ENCODE measurements at places on chromosomes 5 and 9.

GRCh38 chr5:113338628-113339027 lies 96.2 kb downstream of the TSSK1B start:
- no peak for DNase-seq

- DNase-seq, result no peak
Measured at GRCh38 chr9:90114641-90115425, 510.0 kb downstream of the GADD45G start.

DNA sequence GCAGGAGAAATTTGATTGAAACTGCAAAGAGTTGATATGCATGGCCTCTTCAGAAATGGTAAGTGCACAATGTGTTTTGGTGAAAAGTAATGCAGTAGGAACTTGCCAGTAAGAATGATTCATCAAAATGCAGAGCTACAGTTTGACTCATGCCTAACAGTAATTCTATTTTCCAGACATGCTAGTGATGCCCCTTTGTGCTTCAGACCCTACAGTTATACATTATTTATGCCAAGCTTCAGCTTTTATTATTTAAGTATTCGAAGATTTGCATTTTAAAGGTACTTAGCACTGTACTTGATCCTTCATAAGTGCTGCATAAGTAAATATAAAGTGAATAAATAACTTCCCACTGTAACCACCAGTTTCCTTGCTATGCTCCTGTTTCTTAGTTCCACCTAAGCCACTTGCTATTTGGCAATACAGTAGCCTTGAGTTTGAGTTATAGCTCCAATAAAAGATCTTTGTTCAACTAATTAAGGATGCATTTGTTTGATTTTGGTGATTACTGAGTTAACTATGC lies 3.6 kb upstream of the SPATA31E1 start:
- no peak for DNase-seq

DNA sequence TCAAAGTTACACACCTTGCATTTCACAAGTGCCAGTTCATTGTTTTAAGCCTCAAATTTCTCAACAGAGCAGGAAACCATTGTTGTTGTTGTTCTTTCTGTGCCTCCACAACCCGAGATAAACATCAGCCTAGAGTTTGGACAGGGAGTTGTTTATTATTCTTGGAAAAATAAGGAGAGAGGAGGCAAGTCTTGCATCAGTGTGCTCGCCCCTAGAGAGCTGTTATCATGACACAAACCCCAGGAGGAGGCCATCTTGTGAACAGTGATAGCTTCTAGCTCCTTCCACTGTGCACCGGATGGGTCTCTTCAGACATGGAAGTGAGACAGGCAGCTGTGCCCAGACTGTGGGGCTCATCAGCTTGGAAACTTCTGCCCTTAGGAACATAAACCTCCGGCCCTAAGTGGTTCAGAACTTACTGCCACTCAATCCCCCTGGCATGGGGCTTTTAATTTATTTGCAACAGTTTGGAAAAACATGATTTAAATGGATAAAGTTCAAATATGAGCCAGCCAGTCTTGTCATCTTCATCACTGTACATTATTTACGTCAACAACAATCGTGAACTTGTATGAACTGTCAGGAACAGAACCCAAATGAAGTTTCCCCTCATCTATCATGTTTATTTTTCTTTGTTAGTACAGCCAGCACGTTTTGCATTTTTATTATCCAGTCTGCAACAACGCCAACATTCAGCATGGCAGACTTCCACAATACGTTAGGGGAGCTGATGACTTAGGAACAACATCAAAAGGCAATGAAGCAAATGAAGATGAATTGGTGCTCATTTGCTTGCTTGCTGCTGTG lies 181.7 kb upstream of the S1PR3 start:
- no peak for DNase-seq

GRCh38 chr5:60184606-60185005 lies 291.1 kb upstream of the PDE4D start:
- DNase-seq, result no peak

- DNase-seq, result no peak
Measured at GRCh38 chr5:125331987-125332598, 585.7 kb upstream of the ZNF608 start.

- DNase-seq, result no peak
Measured at GRCh38 chr5:76219636-76220035, 136.5 kb downstream of the SV2C start.

DNA sequence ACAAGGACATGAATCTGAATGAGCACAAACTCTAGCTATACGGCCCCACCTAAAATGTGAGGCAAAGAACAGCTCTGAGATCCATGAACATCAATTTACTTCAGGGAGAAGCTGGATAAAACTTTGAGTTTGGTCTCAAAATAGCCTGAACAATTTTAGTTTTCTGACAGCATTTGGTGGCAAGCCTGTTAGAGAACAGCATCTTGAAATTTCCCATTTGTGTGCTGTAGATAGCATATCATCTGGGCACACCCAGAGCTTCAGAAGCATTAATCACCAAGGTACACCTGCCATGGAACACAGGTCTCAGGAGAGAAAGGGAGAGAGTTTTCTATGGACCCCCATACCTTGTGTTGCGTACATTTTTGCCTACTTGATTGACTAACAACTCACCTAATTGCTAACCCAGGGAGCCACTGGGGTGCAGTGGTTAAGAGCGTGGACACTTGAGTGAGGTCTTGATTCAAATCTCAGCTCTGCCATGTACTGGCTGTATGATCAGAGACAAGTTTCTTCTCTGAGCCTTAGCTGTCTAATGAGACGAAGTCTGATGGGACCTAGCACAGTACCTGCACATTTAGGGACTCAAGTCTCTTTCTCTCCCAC lies 264.9 kb downstream of the PIK3R1 start:
- no peak for DNase-seq

DNA sequence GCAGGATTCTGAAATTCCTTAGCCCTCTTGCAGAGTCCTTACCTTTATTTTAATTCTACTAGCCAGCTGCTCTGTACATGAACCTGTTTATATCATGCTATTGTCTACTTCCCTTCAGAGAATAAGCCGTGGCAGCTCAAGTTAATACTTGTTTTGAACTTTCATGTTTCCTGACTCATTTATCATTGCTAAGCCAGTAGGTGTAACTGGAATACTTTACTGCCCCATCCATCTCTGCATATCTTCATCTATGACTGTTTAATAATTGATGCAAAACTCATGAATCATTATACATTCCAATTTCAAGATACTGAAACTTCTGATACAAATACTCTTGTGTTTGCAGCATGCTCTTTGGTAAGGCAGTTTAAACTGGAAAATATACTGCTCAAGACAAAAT lies 174.7 kb downstream of the PPP2R2B start:
- DNase-seq, result no peak

GRCh38 chr9:32501868-32502267 lies 24.1 kb downstream of the RIGI start:
- DNase-seq, result no peak

GRCh38 chr5:95081500-95081960 lies 203.4 kb downstream of the MCTP1 start:
- no peak for DNase-seq

DNA sequence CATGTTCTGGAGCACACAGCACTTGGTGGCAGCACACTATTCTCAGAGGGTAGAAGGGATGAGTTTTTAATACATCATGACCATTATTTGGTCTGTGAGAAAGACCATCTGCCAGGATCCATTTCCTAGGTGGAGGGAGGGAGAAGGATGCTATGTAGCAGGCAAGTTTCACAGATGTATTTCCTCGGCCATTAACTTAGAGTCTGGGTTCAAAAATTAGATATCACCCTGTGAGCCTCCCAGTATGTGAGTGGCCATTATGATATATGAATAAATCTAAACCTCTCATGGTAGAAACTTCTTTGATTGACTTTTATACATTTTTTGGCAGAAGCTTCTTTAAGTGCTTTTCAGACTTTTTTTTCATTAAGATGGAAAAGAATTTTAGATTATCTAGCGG lies 133.9 kb downstream of the SREK1 start:
- DNase-seq, result no peak

DNA sequence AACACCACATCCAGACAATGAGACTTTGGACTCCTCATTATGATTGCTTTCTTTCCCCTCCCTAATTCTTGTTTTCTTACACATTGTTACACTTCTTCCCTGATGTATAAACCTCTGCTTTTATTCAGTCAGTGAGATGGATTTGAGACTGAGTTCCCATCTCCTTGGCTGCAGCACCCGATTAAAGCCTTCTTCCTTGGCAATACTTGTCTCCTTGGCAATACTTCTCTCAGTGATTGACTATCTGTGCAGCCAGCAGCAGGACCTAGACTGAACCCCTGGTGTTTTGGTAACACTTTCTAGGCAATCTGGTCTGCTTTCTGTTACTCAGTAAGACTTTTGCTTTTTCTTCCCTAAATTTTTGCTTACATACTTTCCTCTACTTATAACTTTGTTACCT lies 492.8 kb upstream of the SMC2 start:
- DNase-seq, result no peak

GRCh38 chr5:177233206-177233605 lies 70.3 kb downstream of the RAB24 start:
- DNase-seq, result no peak

DNA sequence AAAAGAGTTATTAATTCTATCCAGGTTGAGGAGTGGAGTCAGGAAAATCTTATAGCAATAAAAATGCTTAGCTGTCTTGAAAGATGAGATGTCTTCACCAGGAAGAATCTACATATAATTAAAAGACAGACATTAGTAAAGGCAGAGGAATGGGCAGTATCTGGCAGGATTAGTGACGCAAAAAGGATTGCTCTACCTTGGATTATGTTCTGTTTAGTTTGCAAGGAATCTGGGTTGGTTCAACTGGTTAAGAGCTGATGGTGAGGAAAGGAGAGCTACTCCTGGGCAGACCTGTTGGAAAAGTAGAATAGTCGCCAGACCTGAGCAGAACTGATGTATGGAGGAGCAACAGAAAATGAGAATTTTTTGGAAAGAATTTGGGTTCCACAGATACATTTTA lies 318.5 kb downstream of the ADGRV1 start:
- DNase-seq, result no peak

DNA sequence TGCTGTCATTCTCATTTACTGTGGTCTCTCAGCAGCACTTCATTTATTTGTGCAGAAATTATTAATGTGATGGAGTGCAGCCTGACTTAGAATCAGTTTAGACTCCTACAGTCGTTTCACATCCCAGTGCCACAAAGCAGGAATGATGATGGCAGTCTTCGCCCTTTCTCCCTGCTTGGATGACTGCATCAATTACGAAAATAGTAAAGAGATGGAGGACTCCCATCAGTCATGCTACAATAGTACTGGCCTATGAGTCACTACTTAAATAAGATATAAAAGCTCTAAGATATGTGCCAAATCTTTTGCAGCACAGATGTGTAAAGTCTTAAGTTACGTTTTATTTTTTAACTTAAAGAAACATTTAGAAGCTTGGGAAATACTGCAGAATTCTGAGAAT lies 263.9 kb downstream of the CHSY3 start:
- DNase-seq, result no peak

DNA sequence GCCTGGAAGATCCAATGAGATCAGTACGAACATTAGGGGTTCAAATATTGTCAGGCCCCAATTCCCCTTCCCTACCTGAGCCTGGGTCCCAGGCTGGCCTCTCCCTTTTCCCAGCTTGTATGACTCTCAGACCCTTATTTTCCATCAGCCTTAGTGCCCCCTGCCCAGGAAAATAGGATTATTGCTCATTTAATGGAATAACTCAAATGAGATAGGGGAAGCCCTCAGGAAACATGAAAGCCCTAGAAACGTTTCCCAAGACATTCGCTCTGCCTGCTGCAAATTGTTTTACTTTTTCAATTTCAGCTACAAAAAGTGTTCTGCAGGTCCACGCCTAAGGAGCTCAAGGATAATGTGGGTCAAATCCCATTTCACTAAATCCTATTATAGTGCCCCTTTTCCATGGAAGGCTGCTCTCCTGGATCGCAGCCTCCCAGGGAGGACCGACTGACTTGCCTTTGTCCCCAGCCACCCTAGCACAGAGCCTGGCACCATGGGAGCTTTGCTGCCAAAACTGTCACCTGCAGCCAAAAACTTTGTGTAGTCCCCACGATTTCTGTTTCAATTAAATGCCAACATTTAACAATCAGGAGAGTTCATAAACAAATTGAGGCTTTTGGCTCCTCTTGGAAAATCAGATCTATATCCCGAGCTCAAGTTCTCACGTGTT lies 46.9 kb downstream of the THOC3 start:
- DNase-seq, result no peak

- DNase-seq, result peak; percentile 96
Measured at GRCh38 chr5:138352071-138352721, at the start of gene KDM3B. TSS of gene KDM3B (plus strand) at chr5:138352685. CDS start at chr5:138352796, 111 bp downstream.

DNA sequence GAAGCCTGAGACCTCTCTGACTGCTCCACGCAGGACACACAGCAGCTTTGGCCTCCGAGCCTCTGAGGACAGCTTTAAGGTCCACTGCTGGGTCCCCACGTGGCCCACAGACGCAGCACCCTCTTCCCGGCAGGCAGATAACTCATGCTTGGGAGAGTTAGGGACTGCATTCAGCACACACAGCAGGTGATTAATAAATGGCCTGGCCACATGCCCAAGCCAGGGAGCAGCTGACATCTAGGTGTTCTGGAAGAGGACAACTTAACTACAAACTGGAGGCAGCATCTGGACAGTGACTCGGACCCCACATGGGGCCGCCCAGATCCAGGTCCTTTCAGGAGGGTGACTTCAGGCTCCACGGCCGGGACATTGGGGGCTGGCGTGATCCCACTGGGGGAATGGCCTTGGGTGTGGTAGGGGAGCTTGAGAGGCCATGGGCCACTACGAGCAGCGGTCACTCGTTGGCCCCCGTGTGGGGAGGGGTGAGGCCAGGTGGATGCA lies 11.3 kb downstream of the NINJ1 start:
- no peak for DNase-seq

GRCh38 chr9:127741831-127742434 lies 6.8 kb upstream of the TOR2A start:
- DNase-seq, result no peak

DNA sequence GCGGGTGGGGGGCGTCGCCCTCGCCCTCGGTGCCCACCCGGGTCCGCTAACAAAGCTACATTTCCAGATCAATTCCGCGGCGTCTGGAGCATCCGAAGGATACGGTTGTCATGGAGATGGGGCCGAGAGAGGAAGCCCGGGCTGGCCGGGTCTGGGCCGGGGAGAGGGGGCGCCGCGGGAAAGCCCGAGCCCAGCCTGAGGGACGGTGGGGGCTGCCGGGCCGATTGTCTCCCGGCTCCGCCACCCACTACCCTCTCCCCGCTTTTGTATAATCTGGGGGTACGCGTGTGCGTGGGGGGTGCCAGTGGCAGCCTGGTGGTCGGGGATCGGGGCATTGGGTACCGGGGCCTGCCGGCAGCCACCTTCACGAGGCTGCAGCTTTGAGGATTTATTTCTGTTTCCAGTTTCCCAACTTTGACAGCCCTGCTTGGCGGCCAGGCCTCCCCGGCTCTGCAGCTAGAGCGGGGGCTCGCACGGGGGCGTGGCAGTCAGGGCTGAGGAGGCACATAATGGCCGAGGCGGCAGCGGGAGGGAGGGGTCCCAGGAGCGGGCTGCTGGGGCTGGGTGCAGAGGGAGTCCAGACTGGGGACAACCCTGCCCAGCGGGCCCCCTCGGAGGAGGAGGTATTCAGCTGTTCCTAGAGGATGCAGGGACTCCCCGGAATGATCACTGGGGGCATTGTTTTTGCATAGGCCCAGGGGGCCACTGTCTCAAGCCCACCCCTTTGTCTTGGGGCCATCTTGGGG lies 626 bp downstream of the PSD2 start:
- DNase-seq, result no peak

GRCh38 chr5:12292610-12293204 lies 388.5 kb upstream of the CTNND2 start:
- no peak for DNase-seq

GRCh38 chr5:146967646-146968045 lies 89.1 kb upstream of the PPP2R2B start:
- DNase-seq, result no peak
